ENCODE measurements at places on chromosomes 3 and 15.

- DNase-seq: no peak
Measured at GRCh38 chr3:30696403-30696819, 90.0 kb downstream of the TGFBR2 start.

DNA sequence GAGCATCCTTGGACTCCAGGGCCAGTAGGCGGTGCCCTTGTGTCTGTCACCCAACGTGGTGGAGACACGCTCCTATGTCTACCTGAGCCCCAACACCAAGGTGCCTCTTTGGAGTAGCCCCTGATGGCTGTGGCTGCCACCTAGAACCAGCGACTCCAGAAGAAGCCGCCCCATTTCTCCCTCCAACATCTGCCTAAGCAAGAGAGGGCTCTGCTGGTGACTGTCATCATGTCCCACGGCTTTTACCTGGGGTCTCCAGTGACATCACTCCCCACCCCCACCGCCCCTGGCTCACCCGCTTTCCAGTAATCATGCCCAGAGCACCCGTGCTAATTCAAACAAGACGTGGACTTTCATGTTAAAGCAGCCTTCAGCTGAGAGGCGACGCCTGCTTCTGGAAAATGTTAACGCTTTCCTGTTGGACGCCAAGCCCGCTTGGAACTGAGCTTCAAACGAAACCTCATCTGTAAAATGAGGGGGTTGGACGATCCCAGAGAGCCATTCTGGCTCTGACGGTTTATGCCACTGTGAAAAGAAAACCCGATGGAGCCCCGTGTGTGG, 57.0 kb downstream of the ISG20 start:
- DNase-seq: no peak

DNA sequence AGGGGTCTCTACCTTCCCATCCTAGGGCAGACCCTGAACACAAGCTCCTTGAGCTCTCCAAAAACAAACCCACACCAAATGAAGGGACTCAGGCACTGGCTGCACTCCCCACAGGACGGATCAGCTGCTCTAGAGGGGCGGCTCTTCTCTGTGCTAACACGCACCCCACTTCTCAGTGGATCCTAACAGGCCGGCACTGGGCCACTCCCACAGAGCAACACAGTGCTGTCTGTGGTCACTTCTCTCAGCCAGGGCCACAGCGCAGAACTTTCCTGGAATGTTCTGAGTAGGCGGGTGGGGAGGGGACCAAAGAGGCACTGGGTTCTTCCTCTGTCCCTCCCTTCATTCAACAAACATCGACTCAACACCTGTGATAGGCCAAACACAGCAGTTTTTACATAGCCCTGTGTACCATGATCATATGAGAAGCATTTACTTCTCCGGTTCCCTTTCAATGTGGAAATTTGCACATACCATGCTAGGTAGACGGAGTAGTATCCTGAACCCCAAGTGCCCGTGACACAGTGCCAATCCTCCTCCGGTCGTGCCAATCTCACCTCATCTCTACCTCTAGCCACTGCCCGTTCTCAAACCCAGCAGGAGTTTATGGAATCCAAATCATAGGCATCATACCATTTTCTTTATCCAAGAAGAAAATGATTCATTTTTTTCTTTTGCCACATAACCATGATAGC, 98.1 kb downstream of the LRIG1 start:
- no peak for DNase-seq

- DNase-seq: no peak
Measured at GRCh38 chr3:68142441-68142840, 488.0 kb upstream of the SUCLG2 start.

- peak; percentile 45 for DNase-seq
Measured at GRCh38 chr15:40787344-40787841, 17.6 kb downstream of the C15orf62 start.

GRCh38 chr3:112640930-112641801, at the start of gene CCDC80:
CCDC80 (minus strand) TSS chr3:112641143; CDS start chr3:112639905, 1,238 bp downstream.
- DNase-seq: peak; percentile 73

DNA sequence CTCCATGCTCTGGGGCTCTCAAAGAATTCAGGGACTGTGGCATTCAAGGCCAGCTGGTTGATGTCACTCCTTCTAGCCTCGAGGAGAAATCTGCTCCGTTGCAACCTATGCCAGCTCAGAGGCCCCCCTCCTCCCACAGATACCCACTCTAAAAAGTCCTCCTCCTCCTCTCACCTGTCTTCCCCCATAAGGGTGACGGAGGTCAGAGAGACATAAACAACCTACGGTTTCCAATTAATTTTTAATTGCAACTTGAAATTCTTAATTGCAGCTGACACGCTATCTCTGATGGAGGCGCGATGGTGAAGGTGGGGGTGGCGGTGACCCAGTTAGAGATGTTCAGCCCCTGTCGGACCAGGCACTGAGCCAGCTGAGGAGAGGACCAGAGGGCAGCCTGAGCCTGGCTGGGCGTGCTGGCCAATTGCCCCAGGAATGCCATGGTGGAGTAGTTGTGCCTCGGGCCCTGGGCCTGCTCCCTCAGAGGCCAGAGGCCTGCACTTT, 43.2 kb upstream of the INSYN1 start:
- DNase-seq: no peak

GRCh38 chr15:45116482-45117307, 2.6 kb downstream of the DUOXA2 start:
- no peak for DNase-seq

DNA sequence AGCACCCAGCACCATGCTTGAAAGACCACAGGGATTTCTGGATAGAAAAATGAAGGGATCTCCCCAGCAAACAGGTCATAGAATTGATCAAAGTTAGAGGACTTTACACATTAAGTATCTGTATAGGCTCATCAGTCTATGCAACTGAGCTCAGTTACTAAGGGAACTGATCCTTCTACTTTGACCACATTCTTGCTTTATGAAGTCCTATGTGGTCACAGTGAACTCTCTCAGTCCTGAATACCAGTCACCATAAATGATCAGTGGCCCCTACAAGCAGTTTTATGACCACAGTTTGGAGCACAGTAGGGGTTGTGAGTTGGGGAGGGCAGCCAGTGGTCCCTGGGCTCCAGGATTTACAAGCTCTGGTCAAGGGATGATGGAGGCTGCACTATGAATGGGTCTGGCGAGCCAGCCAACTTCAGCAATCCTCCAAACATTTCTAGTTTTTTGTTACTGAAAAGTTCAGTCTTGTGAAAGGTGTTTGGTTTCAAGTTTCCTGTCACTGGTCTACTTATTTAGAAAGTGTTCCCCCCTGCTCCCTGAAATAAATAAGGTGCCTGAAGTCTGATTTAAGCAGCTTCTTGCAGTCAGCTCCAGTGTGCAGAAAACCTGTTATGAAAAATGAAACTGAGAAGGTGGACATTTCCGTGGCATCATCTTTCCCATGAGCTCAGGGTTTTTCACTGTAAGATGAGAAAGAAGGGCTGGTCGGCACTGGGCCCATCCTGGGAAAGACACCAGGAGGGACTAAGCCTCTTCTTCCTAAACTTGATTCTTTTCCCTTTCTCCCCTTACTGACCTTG, 75.5 kb downstream of the DAPK2 start:
- DNase-seq: no peak

DNA sequence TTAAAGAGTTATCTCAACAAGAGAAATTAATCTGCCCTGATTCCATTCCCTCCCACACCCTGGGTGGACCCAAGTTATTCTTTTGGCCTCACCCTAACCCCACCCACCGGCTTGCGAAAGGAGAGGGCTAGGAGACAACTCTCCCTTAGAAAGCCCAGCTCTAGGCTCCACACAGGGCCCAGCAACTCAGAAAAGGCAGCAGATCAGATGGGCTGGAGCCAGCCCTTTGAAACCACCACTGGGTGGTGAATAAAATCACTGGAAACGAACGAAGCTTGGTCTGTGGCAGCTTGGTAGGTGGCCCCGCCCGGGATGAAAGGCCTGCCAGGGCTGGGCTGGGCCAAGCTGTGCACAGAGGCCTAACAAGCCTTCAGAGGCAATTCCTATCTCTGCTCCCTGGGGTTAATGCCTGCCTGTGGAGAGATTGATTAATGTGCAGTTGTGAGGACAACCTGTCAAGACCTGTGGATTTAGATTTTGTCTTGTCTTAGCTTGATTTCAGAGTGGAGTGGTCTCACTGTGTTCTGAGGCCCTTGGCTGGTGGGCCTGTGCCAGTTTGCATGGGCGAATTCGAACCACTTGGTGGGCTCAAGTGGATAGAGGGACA, 38.8 kb downstream of the BHLHE40 start:
- no peak for DNase-seq
